ENCODE measurements at places on chromosomes 5 and 9. TPM values are rescaled to one million over a fixed set of nuclear protein-coding genes. Genes with fewer than 3 reads are reported as not detected.

The IFNA21 gene
- not detected for total RNA-seq

The NMUR2 gene
- total RNA-seq = not detected

The MATR3 gene
- total RNA-seq = 232 TPM

The STKLD1 gene
- total RNA-seq = 0.59 TPM

The GDNF gene
- 1.2 TPM for total RNA-seq

The FCN1 gene
- total RNA-seq = not detected

The OR1J2 gene
- not detected for total RNA-seq

The ADAMTS6 gene
- 86.5 TPM for total RNA-seq

The ZNF608 gene
- total RNA-seq = 1.5 TPM

The SLCO6A1 gene
- total RNA-seq = not detected

The POU5F2 gene
- total RNA-seq = 1.2 TPM

The LTC4S gene
- 0.59 TPM for total RNA-seq

The PLPPR1 gene
- not detected for total RNA-seq

The FBXL7 gene
- 5.3 TPM for total RNA-seq

The CCDC152 gene
- 0.30 TPM for total RNA-seq

The TYRP1 gene
- 0.46 TPM for total RNA-seq

The CACNA1B gene
- total RNA-seq = under 0.01 TPM

The STK32A gene
- total RNA-seq = 3.0 TPM

The CER1 gene
- not detected for total RNA-seq

The TRIM7 gene
- total RNA-seq = 0.69 TPM

The SMIM33 gene
- total RNA-seq = not detected

The FBP2 gene
- total RNA-seq = not detected

The NSUN2 gene
- total RNA-seq = 46.9 TPM

The SPINK4 gene
- not detected for total RNA-seq

The PTPRD gene
- total RNA-seq = 34.7 TPM

The MZB1 gene
- not detected for total RNA-seq

The SLC22A5 gene
- total RNA-seq = 4.2 TPM

The BHMT2 gene
- 1.2 TPM for total RNA-seq

The INSYN2B gene
- total RNA-seq = 8.3 TPM

The ITK gene
- not detected for total RNA-seq

The SPATA31A3 gene
- not detected for total RNA-seq

The BARHL1 gene
- not detected for total RNA-seq

The CCDC187 gene
- not detected for total RNA-seq

The MORN5 gene
- total RNA-seq = not detected

The TMEM141 gene
- total RNA-seq = 72.2 TPM

The ALDH1B1 gene
- total RNA-seq = 62.5 TPM

The GHR gene
- total RNA-seq = 3.2 TPM
